ENCODE measurements at places on chromosomes 2 and 18.

DNA sequence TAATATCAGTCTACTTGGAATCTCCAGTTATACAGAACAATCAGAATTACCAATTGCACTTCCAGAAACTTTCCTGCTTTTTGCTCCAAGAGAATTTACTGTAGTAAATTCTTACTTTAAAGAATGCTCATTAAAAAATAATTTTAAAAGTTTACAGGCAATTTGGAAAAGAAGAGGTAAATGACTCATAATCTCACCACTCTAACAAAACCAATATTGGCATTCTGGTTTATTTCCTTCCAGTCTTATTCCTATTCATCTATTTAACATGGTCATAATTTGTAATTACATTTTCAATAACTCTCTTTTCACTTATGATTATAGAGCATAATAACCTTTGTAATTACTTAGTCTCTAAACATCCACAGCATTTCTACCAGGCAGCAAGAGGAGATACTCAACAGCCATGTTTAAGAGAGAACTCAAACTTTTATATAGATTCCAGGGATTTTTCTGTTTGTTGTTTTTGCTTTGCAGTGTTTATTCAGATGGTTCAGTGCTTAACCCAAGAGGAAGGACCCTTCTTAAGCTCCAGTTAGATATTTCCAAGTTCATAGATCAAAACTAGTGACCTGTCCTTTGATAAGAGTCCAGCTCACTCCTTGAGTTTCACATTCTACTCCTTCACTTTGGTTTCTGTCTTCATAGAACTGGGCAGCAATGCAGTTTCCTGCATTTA lies 464.7 kb downstream of the TXNL1 start:
- DNase-seq = no peak

DNA sequence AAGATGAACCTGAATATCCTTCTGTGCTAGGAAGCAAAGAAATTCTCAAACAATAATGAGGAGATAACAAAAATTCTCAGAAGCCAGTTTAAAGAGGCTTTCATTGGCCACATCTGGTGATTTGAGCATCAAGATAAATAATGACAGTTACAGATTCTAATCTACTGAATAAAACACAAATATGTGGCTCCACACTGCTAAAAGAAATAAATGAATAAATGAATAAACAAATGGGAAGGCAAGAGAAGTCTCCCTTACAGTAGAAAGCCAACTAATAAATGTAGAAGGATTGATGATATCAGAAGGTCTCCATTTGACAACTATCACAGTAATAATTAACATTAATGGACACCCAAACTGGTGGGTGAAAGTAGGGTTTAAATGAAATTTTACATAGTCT lies 54.6 kb upstream of the ADAM23 start:
- no peak for DNase-seq

DNA sequence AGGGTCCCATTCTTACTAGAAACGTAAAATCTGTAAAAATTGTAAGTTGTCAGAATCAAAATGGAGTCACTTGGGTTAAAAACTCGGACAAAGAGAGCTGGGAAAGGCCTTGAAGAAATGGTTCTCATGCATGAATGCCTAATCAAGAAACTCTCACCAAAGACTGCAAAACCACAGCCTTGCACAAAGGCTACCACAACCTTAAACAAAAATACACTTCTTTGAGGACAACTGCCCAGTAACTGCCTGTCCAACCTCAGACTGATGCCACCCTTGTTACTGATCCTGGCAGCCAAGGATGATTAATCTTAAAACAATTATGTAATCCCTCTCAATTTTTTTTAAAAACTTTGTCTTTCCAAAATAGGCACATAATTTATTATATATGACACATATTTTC lies 299.3 kb downstream of the CCDC85A start:
- DNase-seq = no peak

DNA sequence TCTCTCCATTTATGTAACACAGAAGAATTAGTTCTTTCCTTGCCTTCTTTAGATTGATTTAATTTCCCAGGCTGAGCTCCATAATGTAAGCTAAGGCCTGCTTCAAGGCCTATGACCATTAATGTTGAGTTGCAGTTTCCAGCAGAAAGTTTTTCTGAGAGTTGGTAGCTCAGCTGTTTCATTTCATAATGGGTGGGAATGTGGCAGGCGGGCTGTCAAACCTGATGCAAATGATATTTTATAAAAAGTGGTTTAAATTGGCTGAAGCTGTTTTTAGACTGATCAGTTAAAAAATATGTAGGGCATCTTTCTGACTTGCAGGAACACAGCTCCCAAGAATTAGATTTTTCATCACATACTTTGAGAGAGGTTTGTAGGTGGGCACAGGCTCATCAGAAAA lies 40.4 kb upstream of the FSHR start:
- DNase-seq = no peak

DNA sequence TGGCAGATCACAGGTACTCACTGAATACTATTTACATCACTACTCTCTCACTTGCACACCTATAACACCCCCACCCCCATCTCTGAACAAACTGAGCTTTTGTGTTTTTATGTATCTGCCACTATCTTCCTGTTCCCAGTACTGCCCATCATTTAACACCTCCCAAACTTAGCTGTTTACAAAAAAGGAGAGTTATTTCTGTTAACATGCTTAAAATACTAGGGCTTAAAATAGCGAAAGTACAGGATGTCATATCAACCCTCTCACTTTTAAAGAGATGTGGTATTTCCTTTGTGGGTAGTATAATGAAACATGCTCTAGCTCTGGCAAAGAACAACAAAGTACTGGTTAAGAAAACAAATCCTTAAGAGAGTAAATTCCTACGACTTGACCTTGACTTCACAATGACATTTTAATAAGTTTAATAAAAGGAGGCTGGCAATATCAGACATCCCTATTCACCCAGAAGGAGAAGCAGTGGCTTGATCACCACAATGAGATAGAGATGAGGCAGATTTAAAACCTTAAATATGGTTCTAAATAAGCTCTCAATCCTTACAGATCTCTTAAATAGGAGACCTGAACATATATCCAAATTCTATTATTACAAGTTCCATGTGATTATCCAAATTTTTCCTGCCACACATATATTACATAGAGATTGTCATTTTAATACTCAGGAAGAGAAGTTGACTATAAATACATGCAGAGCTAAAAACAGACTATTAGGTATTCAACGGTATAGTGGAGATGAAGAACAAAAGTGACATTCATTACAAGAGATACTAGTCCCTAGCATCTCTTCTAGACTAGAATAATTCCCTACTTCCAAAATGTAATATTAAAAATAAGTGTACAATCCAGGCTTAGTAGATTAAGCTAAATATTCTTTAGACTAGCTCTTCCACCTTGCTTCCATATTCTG lies 36.9 kb downstream of the TRAK2 start:
- no peak for DNase-seq

- DNase-seq = no peak
Observed at GRCh38 chr18:68429841-68430240, 285.1 kb downstream of the TMX3 start.

DNA sequence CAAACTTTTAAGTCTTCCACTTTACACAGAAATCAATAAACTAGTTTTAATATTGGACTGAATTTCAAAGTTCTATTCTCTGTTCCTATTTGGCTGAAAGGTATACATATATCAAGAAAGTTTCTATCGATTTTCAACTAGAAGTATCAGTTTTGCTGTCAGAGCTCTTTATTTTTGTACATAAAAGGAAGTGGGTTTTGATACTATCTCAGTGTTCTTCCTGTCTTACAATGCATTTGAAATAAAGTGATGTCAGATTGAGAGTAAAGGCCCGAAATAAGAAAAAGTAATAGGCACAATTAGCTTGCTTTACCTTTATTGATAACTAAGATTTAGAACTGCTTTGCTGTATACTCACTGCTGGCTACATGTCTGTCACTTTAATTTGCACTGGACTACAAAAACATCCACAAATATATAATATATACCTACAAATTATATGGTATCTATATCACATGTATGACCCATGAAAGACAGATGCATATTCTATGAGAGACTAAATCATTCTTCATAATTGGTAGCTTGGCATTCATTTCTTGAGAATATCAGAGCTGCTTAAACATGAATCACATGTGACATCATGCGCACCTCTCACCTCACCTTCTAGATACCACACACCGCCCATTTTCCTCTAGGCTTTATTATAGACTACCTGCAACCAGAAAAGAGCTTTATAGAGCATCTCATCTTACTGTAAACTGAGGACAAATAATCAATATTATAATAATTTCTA lies 83.6 kb downstream of the ASXL2 start:
- no peak for DNase-seq

- DNase-seq = no peak
Observed at GRCh38 chr18:11885278-11885947, 22.7 kb downstream of the MPPE1 start.

DNA sequence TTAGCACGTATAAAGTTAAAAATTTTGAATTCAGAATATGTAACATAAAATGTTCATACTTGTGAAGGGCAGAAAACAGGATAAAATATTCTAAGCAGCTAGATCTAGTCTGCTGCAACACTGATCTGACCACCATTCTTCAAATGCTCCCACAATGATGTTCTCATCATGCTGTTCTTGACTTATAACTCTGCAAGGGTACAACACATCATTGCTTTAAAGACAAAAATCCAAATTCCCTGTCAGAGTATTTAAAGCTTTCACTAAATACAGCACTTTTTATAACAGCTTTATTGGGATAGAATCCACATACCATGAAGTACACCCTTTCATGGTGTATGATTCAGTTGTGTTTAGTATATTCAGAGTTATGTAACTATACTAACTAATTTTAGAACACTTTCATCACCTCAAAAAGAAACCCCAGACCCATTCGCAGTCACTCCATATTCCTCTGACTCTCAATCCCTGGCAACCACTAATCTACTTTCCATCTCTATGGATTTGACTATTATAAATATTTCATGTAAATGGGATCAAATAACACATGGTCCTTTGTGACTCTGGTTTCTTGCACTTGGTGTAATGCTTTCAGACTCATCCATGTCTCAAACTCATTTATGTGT lies 56.4 kb downstream of the MAP4K3 start:
- no peak for DNase-seq

GRCh38 chr18:41955688-41956087 lies 654 bp downstream of the PIK3C3 start:
- DNase-seq = no peak

DNA sequence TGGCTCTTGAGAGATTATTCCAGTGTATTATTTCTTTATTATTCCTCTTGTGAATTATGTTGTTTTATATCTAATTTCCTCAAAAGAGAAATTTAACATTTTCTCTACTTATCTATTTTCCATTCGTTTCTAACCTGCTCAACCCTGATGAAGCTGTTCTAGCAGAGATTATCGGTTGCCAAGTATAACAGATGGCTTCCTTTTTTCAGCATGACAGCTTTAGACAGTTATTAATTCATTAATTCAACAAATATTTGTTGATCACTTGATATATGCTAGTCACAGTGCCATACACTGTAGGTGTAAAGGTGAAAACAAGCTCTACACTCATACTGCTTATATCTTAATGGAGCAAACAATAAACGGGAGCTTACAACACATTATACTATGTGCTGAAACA lies 137.9 kb upstream of the UBE2E3 start:
- DNase-seq = no peak

GRCh38 chr18:35941299-35941698 lies 31.2 kb upstream of the RMP24 start:
- no peak for DNase-seq

GRCh38 chr2:15084826-15085489 lies 452.4 kb downstream of the LRATD1 start:
- no peak for DNase-seq

- no peak for DNase-seq
Observed at GRCh38 chr2:145593991-145594614, 1074.2 kb upstream of the ZEB2 start.

- DNase-seq = no peak
Observed at GRCh38 chr2:211113334-211114175, 557.2 kb downstream of the CPS1 start.

GRCh38 chr2:54422072-54422581 lies 34.0 kb upstream of the SPTBN1 start:
- peak; percentile 7 for DNase-seq

- DNase-seq = no peak
Observed at GRCh38 chr18:62832282-62832681, 116.9 kb downstream of the PHLPP1 start.

DNA sequence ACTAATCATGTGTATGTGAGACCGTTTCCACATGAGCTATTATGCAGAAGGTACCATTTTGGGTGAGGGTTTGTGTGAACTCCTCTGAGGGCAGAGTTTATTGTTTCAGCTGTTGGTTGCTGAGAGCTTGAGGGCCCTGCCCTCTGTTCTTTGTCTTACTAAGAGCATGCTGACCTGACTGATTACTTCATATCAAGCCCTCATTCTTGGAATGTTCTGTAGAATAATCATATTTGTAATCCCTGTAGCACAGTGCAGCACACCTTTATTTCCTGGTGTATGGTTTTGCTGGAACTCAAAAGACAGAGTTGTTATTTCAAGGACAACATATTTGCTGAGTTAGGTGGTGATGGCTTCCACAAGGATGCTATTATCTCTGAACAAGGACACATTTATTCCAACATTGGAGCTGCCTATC lies 118.5 kb downstream of the GALNT3 start:
- no peak for DNase-seq

DNA sequence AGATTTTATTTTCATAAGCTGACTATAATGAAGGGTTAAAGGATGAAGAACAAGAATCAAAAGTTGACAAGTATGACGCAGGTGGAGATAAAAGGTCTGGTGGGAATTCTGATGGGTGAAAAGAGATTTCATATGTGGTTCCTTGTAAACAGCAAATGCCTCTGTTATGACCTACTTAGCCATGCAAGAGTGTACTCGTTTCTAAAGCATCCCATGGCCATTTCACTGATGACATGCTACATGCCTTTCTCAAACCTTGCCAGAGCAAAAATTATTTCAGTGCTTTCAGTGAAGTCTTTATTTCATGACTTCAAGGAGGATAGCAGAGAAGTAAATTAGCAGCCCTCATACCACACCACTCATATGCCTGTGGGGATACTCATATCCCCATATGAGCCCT lies 71.7 kb downstream of the FEZ2 start:
- DNase-seq = no peak

- DNase-seq = no peak
Observed at GRCh38 chr2:191622374-191623320, 55.3 kb upstream of the NABP1 start.

DNA sequence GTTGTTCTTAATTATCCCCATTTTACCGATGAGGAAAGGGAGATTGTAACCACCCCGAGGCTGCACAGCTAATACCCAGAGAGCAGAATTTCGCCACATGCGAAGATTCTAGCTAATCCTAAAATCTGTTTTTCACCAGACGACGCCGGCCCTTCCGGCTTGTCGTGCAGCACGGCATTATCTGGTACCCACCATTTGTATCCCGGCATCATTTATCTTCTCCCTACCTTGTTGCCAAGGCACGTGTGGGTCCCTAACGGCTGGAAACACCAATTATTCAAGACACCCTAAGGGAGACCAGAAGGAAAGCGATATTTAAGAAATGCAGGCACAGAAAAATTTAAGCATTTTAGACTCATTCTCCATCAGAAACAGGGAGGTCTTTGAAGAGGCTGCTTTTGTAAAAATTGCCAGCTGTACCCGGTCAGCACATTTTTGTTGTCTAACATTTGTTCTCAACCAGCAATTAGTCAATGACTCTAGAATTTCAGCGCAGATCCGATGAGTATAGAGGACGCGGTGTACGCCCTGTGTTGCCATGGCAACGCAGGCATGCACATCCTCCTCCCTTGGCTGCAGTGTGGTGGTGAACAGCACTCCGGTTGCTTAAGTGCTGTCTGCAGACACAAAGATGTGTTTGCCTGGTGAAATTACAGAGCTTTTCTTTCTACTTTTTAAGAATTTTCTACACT lies 111.6 kb downstream of the AGAP1 start:
- no peak for DNase-seq

- DNase-seq = no peak
Observed at GRCh38 chr2:187775651-187776050, 221.4 kb upstream of the TFPI start.

Data from T-helper 2 cell treated with Interferon-gamma antibody and Interleukin-4, amounts not matched to agents 5 μg/mL and 100 μg/mL, for 36 hours (primary cell).